Cardiac muscle cell (in vitro differentiated cells and primary cell): ENCODE measurements at places on chromosomes 1 and 21. TPM values are rescaled to one million over a fixed set of nuclear protein-coding genes. Genes with fewer than 3 reads are reported as not detected.

DNA sequence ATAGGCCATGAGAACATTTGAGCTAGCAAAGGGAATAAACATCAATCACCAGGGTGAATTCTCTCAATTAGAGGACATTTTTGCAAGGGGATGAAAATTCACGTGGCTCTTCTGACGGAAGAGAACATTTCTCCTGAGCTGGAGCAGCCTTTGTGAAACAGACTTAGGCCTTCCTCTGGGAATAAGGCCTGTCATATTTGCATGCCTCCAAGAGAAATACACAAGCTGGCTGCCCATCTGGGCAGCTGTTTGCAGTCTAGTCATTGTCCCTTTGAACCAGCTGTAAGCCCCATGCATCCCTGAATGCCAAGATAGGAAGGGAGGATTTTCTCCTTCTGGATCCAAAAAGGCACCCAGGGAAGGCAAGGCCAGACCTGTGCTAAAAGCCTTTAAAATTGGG, 5.5 kb downstream of the LEMD1 start:
- no peak for DNase-seq

- DNase-seq: no peak
These were observed 4.0 kb downstream of the WDR26 start for GRCh38 chr1:224430511-224431113.

GRCh38 chr21:29423099-29423870, 124.6 kb downstream of the BACH1 start:
- no peak for DNase-seq

- peak; percentile 0 for DNase-seq
These were observed 47.2 kb upstream of the PRMT6 start for GRCh38 chr1:107009281-107009680.

DNA sequence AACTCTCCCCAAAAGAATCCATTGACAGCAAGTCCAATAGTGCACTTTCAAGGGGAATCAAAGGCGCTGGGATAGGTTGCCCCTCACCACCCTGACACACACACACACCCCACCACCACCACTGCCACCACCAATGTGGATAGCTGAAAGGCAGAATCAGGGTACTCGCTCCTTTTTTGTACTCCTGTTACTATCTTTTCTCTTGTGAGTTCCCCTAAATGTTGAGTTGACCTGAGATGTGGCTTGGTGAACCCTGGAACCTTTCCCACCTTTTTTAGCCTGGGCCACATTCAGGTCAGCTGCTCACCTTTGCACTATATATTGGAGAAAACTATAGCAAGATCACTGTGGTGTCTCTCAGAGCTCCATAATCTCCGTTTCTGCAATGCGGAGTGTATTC, 3.9 kb downstream of the S100A8 start:
- DNase-seq: no peak

The SLAMF1 gene
- total RNA-seq: not detected in 2 replicates

DNA sequence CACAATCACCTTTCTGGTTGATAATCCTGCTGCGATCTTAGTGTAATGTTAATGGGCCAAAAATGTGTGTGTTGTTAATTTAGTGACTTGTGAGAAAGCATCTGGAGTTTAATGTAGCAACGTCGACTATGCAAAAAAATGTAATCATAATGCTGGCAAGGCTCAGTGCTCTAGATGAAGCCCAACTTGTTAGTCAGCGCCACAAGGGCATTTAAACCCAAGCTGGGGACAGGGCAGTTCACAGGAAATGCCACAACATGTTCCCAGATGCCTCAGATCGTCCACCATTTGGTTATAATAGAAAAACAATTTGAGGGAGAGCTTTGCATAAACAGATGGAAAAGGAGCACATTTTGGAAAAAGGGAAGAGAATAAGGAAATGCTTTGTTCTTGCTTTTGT, 585.4 kb upstream of the PLXNA2 start:
- DNase-seq: no peak

DNA sequence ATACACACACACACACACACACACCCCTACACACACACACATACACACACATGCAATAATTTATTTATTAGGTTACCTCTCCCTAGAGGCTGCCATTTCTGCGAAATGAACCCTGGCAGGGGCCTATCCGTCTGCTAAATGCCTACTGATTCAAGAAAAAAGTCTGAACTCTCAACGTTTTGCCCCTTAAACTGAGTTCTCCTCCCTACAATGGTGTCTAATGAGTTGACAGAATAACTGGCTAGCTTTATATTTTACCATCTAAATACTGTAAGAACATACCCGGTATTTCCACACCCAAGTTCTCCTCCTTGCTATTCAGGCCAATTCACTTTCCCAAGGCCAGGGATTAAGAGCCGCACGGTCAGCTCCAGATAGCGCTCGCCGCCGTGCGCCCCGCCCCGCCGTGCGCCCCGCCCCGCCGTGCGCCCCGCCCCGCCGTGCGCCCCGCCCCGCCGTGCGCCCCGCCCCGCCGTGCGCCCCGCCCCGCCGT, 339 bp upstream of the RNPC3 start:
- peak; percentile 76 for DNase-seq

The PRMT6 gene
- total RNA-seq: 46.3 and 46.5 TPM in 2 replicates

The MIGA1 gene
- total RNA-seq: 4.1 and 7.5 TPM in 2 replicates
